Muscle of arm (tissue), 14 donors: ENCODE measurements at places on chromosomes 7 and 10.

DNA sequence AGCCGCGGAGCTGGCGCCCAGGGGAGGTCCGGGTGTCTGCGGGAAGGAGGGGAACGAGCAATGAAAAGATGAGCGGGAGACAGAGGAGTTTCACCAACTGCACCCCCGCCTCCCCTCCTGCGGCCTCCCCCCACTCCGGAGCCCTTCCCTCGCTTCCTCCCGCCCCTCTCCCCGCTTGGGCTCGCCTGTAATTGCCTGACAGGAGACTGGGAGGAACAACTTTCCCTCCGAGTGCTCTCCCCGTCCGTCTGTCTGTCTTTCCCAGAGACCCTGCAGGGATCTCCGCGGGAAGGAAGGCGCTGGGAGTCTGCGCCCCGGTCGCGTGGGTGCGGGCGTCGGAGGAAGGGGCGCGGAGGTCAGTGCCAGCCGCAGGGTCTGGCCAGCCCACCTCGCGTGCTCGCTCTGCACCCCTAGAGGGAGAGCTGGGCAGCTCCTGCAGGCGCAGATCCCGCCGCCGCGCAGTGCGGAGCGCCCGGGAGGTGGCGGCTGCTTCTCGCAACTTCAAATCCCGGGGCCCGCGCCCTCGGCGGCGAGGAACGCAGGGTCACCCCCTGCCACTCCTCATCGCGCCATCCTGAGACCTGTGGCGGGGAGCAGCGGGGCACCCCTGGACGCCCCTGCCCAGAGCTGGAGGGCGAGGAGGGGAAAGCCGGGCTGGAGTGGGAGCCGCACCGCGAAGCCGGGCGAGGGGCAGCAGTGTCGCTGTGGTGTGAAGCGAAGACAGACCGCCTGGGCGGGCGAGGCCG is 511 bp upstream of the NRP1 start:
- peak; percentile 93 for DNase-seq

- DNase-seq = peak; percentile 30
These were observed 63.0 kb downstream of the TAX1BP1 start for GRCh38 chr7:27802999-27803398.

DNA sequence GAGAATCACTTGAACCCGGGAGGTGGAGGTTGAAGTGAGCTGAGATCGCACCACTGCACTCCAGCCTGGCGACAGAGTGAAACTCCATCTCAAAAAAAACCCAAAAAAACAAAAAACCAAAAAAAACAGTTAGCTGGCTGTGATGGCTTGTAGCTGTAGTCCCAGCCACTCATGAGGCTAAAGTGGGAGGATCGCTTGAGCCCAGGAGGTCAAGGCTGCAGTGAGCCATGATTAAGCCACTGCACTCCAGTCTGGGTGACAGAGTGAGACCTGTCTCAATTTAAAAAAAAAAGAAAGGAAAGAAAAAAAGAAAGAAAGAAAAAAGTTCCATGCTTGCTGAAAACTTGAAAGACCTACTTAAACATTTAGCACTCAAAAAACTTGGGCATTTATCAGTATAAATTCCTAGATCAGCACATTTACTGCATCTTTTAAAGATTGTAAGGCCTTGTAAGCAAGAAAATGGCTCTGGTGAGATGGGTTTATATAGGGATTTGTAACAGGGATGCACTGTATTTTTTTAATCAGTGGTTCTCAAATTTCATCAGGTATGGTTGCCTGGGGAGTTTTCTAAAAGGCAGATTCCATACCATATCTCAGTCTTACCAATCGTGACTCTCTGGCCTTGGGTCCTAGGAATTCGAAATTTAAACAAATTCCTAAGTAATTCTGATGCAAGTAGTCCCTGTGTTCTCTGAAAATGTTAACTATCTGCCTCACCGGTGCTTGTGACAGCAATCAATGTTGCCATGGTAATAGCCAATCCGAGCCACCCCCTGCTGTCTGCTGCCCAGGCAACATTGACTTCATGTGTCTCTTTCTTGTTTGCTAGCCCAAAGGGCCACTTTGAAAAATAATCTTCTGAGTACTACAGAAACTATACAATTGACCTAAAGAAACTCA is 11.5 kb upstream of the NT5C2 start:
- DNase-seq = no peak

GRCh38 chr10:118911363-118911762 is 118.2 kb upstream of the NANOS1 start:
- no peak for DNase-seq

DNA sequence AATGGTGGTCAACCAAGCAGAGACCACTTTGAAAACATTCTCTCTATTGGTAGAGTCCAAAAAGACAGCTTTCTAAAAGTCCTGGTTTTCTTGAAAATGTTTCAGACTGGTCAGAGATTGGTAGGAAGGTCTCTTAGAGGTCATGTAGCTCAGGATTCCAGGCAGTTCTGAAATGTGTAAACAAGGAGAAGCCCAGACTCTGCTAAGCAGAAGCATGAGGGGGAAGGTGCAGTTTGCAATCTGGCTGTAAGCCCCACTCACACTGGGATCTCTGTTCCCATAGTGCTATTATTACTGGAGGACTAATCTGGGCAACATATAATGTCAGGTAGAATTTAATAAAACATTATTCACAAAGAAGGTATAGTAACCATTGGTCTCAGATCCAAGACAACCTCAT is 101.1 kb downstream of the MAGI2 start:
- no peak for DNase-seq

GRCh38 chr7:91468256-91468655 is 204.0 kb downstream of the FZD1 start:
- DNase-seq = no peak

- no peak for DNase-seq
These were observed 141.7 kb downstream of the EGFR start for GRCh38 chr7:55160539-55160938.

DNA sequence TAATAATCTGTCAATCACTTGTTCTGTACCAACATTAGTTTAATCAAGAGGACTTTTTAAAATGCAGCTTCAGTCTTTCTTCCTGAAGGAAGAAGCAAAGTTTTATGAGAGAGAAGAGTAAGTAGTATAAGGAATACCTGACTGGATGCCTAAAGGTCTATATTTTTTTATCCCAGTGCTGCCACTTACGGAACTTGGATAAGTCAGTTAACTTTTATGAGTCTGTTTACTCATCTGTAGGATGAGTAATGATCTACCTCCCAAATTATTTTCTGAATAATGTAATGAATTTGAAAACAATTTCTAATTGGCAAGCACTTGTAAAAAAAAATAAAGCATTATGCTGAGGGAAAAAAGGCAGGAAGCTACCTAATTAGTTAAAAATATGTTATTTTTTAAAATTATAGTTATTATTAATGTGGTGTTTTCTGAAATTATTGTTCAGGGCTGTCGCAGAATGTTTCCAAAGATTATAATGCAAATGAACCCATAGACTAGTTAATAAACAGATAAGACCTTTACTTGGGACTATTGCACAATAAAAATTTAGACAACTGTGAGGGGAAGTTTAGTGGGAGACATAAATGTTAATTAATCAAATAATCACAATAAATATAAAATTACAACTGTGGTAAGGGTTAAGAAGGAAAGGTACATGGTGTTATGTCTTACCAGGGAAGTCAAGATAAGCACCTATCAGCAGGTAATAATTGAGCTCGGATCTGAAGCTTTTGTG is 24.6 kb downstream of the SLK start:
- DNase-seq = no peak

DNA sequence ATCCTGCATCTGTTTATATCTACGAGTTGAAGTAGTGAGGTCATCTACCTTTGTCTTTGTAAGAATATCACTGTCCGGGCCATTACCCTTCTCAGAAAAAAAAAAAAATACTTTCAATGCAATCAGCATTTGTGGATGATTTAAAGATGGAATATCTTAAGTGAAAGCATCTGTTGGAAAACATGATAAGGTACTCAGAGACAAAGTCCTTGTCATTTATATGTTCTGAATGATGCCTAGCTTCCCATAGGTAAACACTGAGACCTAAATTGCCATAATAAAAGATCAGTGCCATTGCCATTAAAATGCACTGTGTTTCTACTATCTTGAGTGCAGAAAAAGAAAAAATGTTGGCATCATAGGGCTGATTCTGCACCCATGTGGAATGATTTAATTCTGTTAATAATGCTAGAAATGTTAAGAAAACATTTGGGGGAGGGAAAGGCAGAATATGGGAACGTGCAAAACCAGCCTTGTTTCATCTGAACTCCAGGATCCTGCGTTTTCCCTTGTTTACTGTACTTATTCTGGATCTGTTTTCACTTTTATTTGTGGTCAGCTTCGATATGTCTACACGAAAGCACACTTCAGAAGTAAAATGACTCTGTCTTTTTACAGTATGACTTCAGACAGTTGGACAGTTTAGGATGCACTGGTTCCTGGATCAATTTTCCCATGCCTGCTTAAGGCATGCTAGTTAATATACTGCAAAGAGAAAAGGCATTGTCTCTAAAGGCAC is 669.8 kb downstream of the SUGCT start:
- no peak for DNase-seq

DNA sequence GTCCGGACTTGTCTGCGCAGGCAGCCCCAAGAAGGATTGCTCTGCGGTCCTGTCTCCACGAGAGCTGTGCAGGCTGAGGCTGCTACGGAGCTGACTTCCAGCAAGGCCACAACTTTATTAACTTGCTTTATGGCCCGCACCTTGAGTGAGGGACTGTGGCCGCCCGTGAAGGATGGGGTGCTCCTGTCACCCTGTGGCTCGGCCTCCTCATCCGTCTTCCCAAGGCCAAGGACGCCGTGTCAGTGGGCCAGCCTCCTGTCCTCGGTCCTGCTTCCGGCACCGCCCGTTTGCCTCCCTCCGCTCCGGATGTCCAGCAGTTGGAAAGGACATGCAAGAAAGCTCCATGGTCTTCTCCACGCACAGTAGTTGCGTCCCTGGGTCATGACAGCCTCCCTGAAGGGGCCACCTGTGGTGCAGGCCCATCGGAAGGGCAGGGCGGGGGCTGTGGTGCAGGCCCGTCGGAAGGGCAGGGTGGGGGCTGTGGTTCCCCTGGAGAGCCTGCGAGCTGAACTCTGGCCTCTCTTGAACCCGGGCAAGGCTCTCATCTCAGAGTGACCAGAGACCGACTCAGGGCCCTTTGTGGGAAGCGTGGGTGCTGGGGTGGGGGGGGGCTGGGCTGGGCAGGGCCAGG is 87.1 kb downstream of the NKX6-2 start:
- no peak for DNase-seq

GRCh38 chr7:73828107-73828803 is 2.5 kb upstream of the CLDN4 start:
- no peak for DNase-seq

DNA sequence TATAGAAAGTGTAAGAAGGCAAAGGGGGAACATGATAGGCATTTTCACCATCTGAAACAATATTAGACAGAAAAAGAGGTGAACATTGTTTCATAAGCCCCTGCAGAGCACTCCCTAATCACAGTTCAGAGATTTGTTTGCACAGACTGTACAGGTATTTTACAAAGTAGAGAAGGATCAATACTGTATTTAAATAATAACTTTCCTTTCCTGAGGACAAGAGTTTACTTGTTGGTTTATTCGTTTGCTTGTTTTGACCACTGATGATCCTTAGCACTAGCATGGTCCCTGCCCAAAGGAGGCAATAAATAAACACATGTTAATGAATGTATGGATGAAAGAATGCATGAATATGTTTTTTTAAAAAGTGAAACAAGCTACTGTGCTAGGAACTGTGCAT is 690.1 kb upstream of the COBL start:
- no peak for DNase-seq

GRCh38 chr7:19991936-19992335 is 218.5 kb upstream of the TMEM196 start:
- no peak for DNase-seq

DNA sequence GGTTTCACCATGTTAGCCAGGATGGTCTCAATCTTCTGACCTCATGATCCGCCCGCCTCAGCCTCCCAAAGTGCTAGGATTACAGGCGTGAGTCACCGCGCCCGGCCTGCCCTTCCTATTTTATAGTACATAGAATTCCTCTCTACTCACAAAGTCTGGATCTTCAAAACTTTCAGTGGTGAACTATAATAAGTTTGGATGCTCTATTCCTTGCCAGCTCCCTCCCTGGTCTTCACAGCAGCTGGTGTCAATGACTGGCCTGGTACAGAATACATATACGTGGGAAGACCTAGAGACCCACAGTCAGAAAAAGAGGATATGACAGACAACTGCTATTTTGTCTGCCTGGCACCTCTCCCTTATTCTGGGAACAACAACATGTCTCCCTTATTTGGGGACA is 40.8 kb downstream of the ARHGAP12 start:
- no peak for DNase-seq

GRCh38 chr10:58772758-58773157 is 260.1 kb downstream of the BICC1 start:
- no peak for DNase-seq

DNA sequence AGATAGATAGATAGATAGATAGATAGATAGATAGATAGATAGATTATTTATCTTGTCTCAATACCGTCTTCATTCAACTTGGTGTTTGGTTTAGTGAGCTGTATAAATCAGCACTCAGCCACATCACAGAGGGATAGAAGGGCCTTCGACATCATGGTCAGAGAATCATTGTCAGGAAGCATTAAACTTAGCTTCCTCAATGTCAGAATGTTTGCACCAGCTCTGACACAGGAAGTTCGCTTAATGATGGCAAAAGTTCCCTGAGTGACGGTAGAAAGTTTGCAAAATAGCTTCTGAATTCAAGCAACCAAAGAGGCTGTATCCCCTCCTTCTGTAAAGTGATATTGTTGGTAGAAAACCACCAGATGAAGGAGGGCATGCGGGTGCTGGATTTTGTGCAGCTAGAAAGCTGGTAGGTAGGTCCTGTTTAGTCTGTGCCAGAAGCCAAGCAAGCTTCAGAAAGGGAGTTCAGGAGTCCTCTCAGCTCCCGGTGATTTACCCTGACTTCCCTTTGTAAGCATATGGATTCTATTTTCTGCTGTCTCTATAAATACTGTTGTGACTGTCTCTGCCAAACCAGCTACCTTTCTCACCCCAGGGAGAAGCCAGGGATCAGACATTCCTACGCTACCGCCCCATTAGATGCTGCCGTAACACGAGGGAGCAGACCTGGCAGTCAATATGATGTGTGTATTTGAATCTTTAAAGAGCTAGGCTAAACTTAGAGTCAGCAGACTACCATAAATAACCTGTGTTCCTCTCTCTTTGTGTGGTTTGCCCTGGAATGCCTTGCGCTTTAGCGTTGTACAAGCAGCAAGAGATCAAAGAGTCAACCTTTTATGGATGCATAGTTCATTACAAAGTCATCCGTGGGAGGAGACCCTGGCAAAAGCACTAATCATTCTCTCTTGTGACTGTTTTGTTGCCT is 200.5 kb upstream of the KIAA1217 start:
- peak; percentile 22 for DNase-seq

DNA sequence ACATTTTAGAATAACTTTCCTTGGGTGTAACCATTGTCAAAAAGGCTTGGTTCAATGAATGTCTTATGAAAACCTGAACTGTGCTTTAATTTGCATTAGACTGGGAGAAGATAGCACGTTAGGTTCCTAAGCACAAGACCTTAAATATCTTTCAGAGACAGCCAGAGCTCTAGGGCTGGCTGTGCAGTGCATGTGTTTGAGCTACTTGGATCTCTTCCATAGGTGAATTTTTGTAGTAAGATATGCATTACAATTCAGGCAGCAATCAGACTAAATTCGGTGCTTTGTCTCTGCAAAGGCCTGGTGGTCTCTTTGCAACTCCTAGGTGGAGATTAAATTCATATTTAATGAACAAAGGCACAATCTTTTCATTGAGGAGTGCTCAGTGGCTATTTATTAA is 192.0 kb downstream of the ZNF438 start:
- DNase-seq = no peak

- no peak for DNase-seq
These were observed 144.7 kb downstream of the CCSER2 start for GRCh38 chr10:84473136-84473535.

GRCh38 chr7:150974468-150975391 is 3.4 kb downstream of the KCNH2 start:
- DNase-seq = no peak

- DNase-seq = no peak
These were observed 37.6 kb downstream of the SLC37A3 start for GRCh38 chr7:140360697-140361229.
